ENCODE measurements at places on chromosomes 7 and 10. TPM values are rescaled to one million over a fixed set of nuclear protein-coding genes. Genes with fewer than 3 reads are reported as not detected.

The OR2A5 gene
- not detected for total RNA-seq

The IL2RA gene
- total RNA-seq, result not detected

The ATG9B gene
- total RNA-seq, result 2.0 TPM

The DRGX gene
- total RNA-seq, result not detected

The TMEM213 gene
- not detected for total RNA-seq

The SYT15 gene
- under 0.01 TPM for total RNA-seq
